ENCODE measurements at places on chromosomes 11 and 22. TPM values are rescaled to one million over a fixed set of nuclear protein-coding genes. Genes with fewer than 3 reads are reported as not detected.

GRCh38 chr11:108536783-108537182, 38.6 kb upstream of the POGLUT3 start:
- no peak overlapping the region for H3K4me3 ChIP-seq
- no peak overlapping the region for H3K27ac ChIP-seq
- no peaks in the 10 kb centered on the region for H3K4me1 ChIP-seq

DNA sequence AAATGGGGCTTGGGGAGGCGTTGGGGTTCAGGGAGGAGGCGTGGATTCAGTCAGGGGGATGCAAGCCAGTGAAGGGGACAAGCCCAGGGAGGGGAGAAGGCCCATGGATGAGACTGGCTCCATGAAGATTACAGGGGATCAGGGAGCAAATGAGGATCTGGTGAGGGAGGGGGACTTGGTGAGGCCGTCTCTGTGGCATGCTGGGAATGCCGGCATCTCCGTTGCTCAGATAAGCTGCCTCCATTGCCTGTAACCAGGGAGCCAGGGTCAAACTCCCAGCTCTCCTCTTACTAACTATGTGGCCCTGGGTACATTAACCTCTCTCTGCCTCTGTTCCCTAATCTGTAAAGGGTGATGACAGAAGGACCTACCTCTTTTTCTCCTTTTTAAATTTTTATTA, 38.7 kb downstream of the TPBGL start:
- peaks cover 22% of the 10 kb centered on the region for H3K4me1 ChIP-seq
- H3K36me3 ChIP-seq, result peaks cover 88% of the 10 kb centered on the region
- H3K27me3 ChIP-seq, result no peaks in the 10 kb centered on the region
- no peak for DNase-seq

Gene MAPK8IP2
- 0.25 TPM for polyA plus RNA-seq

DNA sequence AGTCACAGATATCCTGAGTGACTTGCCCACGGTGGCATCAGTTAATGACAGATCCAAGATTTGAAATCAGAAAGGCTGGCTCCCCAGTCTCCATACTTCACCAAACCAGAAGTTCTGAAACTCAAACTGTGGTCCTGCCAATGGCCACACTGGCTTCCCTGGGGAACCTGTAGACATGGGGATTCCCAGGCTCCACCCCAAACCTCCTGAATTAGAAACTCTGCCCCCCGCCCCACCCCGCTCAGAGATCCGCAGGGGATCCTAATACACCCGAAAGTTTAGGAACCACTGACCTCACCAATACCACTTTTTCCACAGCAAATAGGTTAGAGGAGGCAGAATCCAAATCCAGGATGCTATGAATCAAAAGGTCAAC, 15.3 kb downstream of the RTN4RL2 start:
- H3K4me1 ChIP-seq, result peaks cover 47% of the 10 kb centered on the region
- no peak for DNase-seq
- H3K27me3 ChIP-seq, result no peaks in the 10 kb centered on the region
- no peaks in the 10 kb centered on the region for H3K36me3 ChIP-seq
- peak overlapping the region; percentile 78 for H3K4me3 ChIP-seq
- H3K27ac ChIP-seq, result no peak overlapping the region

GRCh38 chr22:39592081-39593065, 21.8 kb downstream of the CACNA1I start:
- DNase-seq, result no peak
- no peaks in the 10 kb centered on the region for H3K4me1 ChIP-seq
- no peaks in the 10 kb centered on the region for H3K36me3 ChIP-seq
- peaks cover 8% of the 10 kb centered on the region for H3K27me3 ChIP-seq
- no peak overlapping the region for H3K27ac ChIP-seq

Gene GRAP2
- polyA plus RNA-seq, result 4.2 TPM

DNA sequence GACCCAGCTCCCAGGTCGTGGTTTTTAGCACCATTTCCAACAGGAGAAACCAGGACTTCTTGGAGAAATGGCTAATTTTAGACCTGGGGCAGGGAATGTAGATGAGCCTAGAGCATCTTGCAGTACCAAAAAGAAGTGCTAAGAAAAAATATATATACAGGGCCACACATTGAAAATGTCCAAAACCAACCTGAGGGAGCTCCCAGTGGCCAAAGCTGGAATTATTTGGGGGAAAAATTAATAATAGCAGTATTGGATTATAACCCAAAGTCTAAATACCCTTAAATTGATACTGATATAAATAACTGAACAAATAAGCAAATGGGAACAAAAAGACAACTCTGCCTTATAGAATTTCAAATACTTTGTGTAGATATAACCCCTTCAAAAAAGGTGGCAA, 108.0 kb downstream of the PARVA start:
- no peaks in the 10 kb centered on the region for H3K27me3 ChIP-seq
- H3K4me1 ChIP-seq, result no peaks in the 10 kb centered on the region
- no peaks in the 10 kb centered on the region for H3K36me3 ChIP-seq
- DNase-seq, result no peak
- no peak overlapping the region for H3K27ac ChIP-seq
- H3K4me3 ChIP-seq, result no peak overlapping the region

Gene CABP7
- polyA plus RNA-seq, result not detected

Gene BIRC2
- 50.2 TPM for polyA plus RNA-seq
